ENCODE measurements at places on chromosomes 4 and X.

GRCh38 chr4:186701273-186701672, 22.4 kb downstream of the FAT1 start:
- peak; percentile 51 for DNase-seq

GRCh38 chr4:99825272-99825671, 8.6 kb downstream of the DAPP1 start:
- no peak for DNase-seq

- DNase-seq: no peak
Measured at GRCh38 chrX:138690591-138690990, 20.9 kb downstream of the FGF13 start.

GRCh38 chr4:164383358-164384220, 370.3 kb upstream of the SMIM31 start:
- peak; percentile 90 for DNase-seq

DNA sequence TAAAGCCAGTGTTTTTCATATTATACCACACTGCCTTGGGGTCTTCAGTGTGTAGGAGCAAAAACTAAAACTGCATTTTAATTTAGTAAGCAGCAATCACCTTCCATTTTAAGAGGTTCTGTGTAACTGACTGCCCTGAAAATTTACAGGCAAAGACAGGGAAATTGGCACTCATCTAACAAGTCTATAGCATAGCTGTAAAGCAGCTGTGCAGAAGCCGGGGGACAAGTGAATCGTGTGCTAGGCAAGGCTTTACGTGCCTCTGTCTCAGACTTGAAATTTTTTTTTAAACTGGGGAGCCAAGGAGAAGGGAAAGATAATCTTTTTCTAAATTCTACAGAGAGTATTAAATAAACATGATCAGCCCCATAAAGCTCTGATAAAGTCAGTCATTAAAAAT, 39.7 kb downstream of the TSPAN5 start:
- DNase-seq: no peak

- no peak for DNase-seq
Measured at GRCh38 chr4:38531141-38531727, 132.8 kb upstream of the KLF3 start.

- peak; percentile 4 for DNase-seq
Measured at GRCh38 chr4:69707807-69708206, 52.6 kb downstream of the SULT1B1 start.

- DNase-seq: no peak
Measured at GRCh38 chr4:94605241-94605805, 152.4 kb upstream of the BMPR1B start.

DNA sequence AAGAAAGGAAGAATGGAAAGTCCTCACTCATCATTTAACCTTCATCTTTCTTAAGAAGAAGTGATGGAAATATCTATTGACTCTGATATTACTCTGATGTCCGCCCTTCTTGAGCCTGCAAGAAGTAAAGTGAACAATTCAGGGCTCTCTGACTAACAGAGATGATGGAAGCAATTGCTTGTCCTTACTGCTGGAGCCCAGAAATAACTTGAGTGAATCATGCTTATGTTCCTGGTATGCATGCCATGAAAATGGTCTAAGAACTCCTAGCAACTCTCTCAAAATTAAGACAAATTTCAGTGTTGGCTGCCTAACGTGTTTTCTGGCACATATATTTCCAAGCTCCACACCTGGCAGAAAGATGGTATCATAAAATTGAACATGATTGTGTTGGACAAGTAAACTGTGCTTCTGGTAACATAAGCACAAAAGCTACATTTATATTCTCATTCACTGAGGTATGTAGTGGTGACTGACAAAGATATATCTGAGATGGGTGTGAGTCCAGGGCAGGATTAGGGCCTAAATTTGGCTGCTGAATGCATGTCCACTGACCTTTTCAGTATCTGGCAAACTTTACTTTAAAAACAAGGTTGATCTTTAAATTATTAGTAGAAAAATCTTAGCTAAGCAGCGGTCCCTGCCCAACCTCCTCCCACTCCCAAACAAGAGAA, 109.2 kb upstream of the OTUD4 start:
- no peak for DNase-seq

- DNase-seq: no peak
Measured at GRCh38 chr4:128906581-128906980, 97.1 kb downstream of the JADE1 start.

GRCh38 chr4:165872461-165873297, at the start of gene TLL1:
TLL1 (plus strand) TSS chr4:165873237; CDS start chr4:165873905, 668 bp downstream.
- no peak for DNase-seq

DNA sequence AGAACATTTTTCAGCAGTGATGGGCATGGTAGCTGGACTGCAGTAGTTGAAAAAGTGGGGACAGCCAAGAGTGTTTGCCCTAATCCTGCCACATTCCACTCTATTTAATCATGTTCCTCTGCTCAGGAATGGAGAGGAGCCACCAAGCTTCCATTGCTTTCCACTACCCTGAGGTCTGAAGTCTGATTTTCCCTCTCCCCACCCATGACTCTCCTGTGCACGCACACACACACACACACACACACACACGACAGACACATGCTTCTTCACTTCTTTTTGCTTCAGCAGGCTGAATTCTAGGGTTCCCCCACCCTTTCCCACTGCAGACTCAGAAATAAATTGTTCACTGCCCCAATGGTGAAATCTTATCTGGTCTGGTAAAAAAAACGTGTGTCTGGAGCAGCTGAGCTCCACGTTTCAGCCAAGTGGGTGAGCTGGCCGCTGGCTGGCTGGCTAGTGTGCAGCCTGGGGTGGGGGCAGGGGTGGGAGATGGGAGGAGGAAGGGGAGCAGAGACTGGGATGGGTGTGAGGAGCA, 142.7 kb upstream of the NALF2 start:
- DNase-seq: peak; percentile 43

GRCh38 chrX:130108647-130109428, 1.5 kb downstream of the ELF4 start:
- DNase-seq: peak; percentile 56

- DNase-seq: peak; percentile 73
Measured at GRCh38 chrX:48864210-48864609, 28.8 kb upstream of the PCSK1N start.

DNA sequence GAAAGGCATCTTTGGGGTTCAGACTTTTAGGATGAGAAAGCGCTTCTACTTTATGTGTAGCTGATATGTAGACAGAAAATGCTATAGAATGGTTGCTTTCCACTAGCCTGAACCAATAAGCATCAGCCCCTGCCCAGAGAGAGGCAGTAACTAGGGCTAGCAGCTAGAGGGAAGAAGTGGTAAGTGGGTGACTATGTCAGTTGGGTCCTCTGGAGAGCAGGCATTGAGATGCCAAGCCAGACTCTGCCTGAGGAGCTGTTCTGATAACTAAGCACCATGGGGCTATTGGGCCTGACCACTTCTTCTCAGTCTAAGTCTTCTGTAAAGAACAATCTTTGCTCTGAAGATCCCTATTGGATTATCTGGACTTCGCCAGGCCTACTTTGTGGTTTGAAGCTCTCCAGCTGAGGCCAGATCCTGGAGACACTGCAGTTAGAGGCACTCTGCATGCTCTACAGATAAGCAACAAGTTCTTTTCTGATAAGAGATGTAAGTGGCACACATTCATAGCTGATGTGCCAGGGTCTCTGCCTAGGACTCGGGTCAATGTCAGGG, 146.1 kb downstream of the RBM46 start:
- no peak for DNase-seq

GRCh38 chr4:59987289-59987688, 1212.8 kb upstream of the ADGRL3 start:
- no peak for DNase-seq

DNA sequence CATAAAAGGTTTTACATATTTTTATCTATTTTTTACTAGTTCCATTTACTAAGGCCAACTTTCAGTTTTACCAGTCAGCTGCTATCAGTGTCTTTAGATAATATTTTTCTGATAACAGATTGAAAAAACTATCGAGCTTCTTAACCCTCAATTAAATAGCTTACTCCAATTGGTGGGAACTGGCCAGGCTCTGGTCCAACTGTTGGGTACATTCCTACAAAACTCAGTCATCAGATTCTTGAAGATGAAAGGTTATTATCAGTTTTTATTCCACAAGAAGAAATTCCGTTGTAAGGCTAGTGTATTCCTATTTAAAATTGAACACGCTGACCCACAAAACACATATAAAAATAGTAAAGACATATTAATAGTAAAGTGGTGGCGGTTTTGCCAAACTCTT, 346.2 kb downstream of the MAPK10 start:
- peak; percentile 62 for DNase-seq

Measured in NCI-H226 (cell line).